Fibroblast of skin of right biceps (primary cell): ENCODE measurements at places on chromosomes 2 and 18.

- DNase-seq = peak; percentile 72
These were observed 3.1 kb upstream of the DSEL start for GRCh38 chr18:67519592-67519991.

- peak; percentile 53 for DNase-seq
These were observed 90.0 kb downstream of the CDH2 start for GRCh38 chr18:28086670-28087552.

- DNase-seq = peak; percentile 94
These were observed 276.5 kb upstream of the NRP2 start for GRCh38 chr2:205405752-205406151.

DNA sequence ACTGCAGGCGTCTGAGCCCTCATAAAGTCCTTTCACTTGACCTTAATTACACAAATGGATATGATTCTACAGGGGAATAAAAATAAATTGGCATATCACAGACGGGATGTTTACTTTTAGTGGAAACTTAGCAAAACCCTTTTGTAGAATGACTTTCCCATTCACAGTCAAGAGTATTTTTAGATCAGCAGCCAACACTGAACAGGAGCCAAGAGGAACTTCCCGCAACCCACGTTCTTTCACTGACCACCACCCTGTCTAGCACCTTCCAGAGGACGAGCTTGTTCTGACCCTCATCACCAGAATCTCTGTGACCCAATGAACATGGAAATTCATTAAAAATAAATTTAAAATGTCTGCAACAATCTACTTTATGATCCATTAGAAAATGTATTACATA lies 119.0 kb upstream of the SNTG2 start:
- DNase-seq = no peak

DNA sequence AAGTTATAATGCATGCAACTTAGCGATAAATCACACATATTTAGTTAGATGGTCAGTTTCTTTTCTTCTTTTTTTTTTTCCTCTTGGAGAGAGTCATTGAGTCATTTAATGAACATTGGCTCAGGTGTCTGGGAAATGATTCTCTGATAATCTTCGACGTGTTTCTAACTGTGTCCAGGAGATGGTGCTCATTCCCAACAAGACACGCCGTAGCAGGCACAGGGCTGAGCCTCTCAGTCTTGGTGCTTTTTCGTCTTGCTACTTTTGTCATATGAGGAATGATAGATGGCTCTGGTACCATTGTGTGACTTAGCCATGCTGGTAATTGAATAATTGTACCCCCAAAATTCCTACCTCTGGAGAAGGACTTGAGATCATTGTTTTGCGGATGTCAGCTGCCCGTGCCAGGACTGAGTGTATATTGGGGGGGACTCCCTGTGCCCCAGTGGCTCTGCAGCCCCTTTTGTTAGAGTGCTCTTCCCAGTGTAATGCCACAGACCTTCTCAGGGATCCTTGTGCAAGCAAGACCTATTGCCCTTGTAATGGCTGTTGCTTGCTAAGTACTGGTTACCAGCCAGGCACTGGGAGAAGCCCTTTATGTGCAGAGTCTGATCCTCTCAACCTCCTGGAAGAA lies 107.6 kb upstream of the CYRIA start:
- peak; percentile 54 for DNase-seq

- no peak for DNase-seq
These were observed 11.1 kb downstream of the CLUL1 start for GRCh38 chr18:607930-608329.

DNA sequence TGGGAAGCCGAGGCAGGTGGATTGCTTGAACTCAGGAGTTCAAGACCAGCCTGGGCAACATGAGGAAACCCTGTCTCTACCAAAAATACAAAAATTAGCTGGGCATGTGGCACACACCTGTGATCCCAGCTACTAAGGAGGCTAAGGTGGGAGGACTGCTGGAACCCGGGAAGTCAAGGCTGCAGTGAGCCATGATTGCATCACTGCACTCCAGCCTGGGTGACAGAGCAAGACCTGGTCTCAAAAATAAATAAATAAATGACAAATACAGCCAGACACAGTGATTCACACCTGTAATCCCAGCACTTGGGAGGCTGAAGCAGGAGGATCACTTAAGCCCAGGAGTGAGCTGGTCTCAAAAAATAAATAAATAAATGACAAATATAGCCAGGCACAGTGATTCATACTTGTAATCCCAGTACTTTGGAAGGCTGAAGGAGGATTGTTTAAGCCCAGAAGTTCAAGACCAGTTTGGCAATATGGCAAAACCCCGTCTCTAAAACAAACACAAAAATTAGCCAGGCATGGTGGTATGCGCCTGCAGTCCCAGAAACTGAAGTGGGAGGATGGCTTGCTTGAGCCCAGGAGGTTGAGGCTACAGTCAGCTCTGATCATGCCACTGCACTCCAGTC lies 6.2 kb downstream of the KANSL3 start:
- DNase-seq = peak; percentile 53

DNA sequence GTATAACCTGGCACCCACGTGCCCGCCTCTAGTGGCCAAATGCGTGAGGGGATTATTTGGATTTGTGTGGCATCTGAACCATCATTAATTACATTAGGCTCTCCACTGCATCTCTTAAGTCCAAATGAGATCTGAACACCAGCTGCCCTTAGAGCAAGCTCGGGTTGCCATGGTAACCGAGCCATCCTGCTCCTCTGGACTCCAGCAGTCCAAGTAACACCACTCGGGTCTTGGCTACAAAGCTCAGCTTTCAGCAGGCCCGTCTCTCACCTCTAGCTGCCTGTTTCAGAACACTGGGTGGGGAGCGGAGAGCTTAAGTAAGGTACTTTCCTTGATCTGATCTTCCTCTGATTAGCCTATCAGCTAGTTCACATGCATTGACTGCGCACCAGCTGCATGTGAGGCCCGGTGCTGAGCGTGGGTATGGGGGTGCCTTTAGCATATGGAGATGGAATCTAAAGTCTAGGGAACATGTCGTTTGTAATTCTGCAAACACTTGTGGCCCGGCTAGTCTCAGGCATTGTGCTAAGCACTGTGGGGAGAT lies 14.1 kb upstream of the CYS1 start:
- no peak for DNase-seq

GRCh38 chr18:35691625-35692024 lies 110.1 kb downstream of the GALNT1 start:
- DNase-seq = no peak

DNA sequence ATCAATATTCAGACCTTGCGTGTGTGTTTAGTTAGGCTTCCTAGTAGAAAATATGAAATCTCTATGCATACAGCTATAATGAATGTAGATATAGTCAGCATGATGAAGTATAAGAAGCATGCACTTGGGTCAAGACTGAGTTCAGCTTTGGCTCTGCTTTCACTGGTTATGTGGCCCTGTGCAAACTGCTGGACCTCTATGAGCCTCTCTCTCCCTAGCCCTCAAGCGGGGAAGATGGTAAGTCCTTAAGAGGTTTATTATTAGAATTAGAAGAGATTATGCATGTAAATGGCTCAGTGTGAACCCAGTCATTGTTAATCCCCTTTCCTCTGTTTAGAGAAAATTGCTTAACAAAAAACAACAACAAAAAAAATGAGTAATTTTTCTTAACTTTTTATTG lies 178.8 kb upstream of the NXPH2 start:
- DNase-seq = no peak

DNA sequence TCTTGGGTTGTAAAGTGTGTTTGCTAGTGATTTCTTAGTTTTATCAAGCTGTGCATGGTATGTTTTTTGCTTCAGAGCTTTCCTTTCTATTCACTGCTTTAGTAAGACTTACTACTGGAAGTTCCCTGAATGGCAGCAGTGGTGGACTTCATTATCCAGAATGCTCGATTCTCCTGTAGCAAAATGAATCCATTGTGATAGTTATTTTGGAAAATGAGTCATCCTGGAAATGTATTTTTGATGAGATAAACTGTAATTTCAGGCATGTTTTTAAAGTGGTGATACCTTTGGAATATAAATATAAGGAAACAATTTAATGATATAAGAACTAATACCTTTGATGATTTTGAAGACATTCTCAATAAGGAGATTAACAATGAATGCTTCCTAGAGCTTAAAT lies 387.1 kb downstream of the PTPRM start:
- DNase-seq = peak; percentile 28

DNA sequence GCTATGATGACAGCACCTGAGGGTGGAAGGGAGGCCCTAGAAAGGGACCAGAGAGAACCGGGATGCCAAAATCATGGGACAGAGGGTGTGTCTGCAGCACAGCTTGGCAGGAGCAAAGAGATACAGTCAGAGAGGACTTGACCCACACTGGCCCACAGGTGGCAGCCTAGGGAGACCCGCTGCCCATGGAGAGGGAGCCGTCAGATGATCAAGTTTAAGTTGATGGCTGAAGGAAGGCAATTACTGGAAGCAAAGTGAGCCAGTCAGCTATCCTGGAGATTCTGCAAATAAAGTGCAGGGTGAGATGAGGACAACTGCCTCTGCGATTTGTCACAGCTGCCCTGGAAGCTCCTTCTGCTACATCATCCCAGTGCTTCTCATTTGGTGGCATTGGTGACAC lies 74.0 kb downstream of the CMPK2 start:
- no peak for DNase-seq

- no peak for DNase-seq
These were observed 75.2 kb upstream of the OTOS start for GRCh38 chr2:240215676-240216051.

DNA sequence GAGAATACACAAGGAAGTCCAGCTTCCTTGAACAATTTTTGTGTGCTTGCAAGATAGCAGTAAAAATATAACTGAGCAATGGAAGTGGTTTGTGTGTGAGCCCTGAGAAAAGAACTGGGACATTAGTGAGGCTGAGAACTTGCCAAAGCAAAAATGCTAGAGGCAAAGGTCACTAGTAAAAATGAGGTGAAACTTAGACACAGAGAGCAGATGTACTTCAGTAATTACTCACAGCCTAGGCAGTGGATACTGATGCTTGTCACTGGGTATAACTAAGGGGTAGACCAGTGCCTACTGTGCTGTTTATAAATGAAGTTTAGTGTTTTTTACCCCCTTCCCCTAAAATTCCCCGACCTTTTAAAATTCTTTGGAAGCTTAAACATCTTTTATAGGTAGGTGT lies 450.1 kb downstream of the LPIN1 start:
- no peak for DNase-seq

DNA sequence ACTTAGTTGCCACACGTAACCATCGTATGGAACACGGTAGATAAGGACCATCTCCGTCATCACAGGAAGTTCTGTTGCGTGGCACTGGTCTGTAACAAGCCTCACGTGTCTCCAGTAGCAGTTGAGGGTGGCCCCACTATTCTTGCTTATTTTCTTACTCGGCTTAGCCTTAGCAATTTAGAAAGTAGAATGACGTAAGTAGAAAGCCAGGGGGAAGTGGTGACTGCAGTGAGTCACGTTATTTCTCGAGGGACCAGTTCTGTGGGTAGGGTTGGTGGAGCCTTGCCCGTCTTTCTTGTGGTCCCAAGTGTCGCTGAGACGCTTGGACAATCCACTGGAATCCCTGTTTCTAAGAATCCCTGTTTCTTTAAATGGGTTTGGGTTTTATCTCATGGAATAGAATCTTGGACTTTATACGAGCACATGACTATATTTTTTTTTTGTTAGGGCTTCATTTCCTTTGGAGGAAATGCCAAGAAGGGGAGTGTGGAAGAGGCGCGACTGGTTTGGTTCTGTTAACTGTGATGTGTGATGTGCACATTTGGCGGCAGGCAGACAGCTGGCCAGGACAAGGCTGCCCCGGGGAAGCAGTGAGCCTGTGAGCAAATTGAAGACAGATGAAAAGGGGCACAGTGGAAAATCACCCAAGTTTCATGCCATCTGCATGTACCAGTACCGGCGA lies 96.2 kb downstream of the CABLES1 start:
- peak; percentile 97 for DNase-seq

GRCh38 chr2:177211169-177211568 lies 1.4 kb upstream of the HNRNPA3 start:
- DNase-seq = no peak

- no peak for DNase-seq
These were observed 158.3 kb downstream of the GLI2 start for GRCh38 chr2:120893811-120894584.

DNA sequence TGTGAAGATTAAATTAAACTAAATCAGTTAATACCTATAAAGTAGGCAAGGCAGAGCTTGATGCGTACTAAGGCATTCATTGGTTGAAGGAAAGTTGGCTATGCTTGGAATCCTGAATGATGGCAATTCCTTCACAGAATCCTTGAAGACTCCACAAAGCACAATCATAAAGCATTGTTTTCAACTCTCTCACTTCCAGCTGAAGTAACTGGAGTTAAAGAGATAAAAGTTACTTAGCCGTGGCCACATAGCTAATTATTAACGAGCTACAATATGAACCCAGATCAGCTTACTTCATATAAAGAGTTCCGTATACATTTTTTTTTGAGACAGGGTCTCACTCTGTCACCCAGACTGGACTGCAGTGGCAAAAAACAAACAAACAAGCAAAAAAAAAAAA lies 483.9 kb upstream of the DDX18 start:
- DNase-seq = no peak

DNA sequence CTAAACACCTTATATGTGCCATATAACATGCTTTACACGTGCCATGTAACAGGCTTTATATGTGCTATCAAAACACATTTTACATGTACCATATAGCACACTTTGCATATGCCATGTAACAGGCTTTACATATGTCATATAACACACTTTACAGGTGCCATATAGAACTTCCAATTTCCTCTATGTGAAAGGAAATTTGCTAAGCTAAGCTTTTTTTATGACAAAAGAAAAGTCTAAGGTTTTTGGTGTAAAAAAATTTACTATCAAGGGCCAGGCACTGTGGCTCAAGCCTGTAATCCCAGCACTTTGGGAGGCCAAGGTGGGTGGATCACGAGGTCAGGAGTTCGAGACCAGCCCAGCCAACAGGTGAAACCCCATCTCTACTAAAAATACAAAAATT lies 136.5 kb downstream of the AKAIN1 start:
- DNase-seq = no peak

DNA sequence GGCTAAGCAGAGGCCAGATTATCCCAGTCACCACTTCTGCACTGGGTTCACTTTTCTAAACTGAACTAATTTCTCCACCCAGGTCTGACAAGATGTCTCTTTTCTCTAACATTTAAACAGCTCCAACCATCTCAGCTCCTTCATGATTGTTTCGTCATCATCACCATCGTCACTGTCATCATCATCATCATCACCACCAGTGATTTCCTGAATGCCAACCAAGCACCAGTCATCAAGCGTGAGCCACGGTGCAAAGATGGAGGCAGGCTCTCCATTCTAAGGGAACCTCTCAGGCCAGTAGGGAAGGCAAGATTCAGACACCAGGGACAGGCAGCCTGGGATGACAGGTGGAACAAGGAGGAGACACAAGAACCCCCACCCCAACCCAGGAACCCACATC lies 25.5 kb upstream of the TMBIM1 start:
- no peak for DNase-seq

DNA sequence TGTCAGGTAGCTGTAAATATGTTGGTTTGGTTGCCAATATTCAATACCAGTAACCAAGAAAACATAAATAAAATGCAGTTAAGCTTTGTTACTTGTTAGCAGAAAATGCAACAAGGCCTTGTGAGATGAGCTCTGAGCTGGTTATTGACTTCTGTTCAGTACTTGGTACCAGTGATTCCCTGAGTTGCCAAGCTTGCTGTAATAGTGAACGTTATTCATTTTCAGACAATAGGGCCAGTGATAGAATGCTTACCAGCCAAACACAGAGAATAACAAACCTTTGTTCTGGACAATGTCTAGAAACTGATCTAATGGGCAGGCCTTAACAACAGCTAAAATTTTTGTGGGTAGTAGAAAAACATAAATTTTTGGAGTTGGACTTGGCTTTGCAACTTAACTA lies 29.5 kb downstream of the RASGRP3 start:
- no peak for DNase-seq

- no peak for DNase-seq
These were observed 70.3 kb downstream of the POLR1A start for GRCh38 chr2:86035376-86035882.
